ENCODE measurements at places on chromosomes 2 and 18.
A peak's percentile ranks its signal among the peaks of the same experiment; 100 is the strongest.

- no peak for DNase-seq
These were observed 110.3 kb downstream of the NOL10 start for GRCh38 chr2:10579441-10579840.

DNA sequence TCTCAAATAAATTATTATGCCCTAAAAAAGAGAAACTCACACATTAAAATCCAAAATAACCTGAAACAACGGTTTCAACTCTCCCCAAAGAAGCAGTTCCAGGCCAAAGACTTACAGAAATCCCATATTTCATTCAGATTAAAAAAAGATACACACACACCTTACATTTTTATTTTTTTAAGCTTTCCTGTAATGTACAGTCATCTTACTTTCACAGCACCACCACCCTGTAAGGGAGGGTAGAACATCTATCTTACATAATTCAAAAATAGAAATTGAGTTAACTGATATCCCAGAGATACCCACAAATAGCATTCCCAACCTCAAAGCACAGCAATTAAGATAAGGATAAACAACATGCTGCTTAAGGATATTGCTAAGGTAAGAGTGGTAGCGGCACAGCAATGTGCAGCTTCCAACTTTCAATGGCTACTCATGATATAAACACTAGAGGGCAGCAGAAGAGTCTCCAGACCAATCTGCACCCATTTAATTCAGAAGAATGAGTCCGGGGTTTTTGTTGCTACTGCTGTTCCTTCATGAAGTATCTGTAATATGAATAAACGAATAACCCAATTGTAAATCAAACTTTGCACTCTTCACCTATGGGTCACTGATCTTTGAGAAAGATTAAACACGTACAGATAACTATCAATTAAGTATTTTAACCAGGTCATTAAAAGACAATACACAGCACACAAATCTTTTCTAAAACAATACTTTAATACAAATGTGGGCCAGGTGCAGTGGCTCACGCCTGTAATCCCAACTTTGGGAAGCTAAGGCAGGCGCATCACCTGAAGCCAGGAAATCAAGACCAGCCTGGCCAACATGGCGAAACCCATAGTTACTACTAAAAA is 11.3 kb downstream of the GFPT1 start:
- DNase-seq, result peak; percentile 13

DNA sequence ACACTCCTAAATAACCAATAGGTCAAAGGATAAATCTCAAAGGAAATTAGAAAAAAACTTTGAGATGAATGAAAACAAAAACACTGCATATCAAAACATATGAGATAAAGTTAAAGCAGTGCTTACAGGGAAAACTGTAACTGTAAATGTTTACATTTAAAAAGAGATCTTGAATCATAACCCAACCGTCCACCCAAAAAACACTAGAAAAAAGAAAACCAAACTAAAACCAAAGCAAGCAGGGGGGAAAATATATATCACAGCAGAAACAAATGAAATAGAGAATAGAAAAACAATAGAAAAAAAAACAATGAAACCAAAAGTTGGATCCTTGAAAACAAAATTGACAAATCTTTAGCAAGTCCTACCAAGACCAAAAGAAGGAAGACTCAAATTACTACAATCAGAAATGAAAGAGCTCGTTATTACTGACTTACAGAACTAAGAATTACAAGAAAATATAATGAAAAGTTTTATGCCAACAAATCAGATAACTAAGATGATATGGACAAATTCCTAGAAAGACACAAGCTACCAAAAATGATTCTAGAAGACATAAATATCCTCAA is 65.6 kb downstream of the TLK1 start:
- DNase-seq, result no peak

- no peak for DNase-seq
These were observed 239.7 kb upstream of the TNP1 start for GRCh38 chr2:217099561-217099960.

DNA sequence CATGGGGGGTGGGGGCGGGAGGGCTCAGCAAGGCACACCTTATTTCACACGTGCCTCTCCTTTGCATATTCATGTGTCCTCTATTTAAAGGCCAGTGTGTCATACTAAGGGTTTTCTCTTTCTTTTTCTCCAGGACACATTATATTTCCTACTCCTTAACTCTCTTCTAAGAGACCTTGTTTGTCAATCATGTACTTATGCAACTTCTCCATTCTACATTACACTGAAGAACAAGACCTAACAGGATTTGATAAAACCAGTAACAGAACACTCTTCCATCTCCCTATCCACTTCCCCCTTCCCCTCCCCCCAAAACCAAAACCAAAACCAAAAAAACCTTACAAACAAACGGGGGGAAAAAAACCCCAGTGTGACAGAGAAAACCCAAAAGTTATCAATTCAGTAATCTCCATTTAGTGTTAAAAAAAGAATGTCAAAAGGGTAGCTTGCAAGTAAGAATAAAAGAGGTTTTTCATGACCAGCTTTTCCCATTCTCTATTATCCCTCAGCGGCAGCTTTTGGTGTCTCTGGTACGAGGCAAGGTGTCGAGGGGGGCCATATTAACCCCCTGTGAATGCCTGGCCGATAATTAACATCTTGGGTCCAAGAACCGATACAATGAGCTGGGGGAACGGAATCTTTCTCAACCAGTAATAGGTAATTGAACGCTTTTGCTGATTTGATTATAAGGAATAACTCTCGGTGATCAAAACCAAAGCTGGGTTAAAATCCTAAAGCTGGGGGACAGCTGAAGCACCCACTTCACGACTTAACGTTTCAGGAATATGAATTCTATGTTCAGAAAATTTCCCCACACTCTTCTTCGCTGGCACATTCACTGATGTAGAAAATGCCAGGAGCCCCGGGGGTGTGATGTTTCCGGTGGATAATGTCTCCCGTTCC is 191.0 kb upstream of the TCF4 start:
- no peak for DNase-seq

DNA sequence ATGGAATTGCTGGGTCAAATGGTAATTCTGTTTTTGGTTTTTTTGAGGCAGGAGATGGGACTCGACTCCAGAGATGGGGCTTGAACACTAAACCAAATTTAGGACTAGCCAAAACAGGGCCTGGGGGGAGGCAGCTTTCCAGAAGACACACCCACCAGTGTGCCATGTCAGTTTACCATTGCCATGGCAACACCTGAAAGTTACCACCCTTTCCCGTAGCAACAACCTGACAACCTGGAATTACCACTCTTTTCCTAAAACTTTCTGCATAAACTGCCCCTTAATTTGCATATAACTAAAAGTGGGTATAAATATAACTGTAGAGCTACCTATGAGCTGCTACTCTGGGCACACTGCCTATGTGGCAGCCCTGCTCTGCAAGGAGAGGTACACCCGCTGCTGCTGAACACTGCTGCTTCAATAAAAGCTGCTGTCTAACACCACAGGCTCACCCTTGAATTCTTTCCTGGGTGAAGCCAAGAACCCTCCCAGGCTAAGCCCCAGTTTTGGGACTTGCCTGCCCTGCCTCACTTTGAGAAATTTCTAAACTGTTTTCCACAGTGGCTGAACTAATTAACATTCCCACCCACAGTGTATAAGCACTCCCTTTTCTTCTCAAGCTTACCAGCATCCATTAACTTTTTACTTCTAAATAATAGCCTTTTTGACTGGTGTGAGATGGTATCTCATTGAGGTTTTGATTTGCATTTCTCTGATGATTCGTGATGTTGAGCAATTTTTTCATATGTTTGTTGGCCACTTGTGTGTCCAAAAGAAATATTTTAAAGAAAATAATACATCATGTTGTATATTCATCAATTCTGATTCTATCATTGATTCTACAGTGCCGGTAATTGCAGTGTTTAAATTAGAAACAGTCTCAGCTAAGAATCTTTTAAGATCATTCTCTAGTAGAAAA is 10.6 kb downstream of the CDK15 start:
- no peak for DNase-seq

GRCh38 chr2:238731961-238732360 is 115.9 kb upstream of the TWIST2 start:
- DNase-seq, result no peak

- DNase-seq, result no peak
These were observed 104.8 kb upstream of the FN1 start for GRCh38 chr2:215540658-215541057.

Measured in SHP77 treated with DMSO at 0.1 percent for 48 hours (cell line).